BE2C (cell line): ENCODE measurements at places on chromosomes 7 and 10.

DNA sequence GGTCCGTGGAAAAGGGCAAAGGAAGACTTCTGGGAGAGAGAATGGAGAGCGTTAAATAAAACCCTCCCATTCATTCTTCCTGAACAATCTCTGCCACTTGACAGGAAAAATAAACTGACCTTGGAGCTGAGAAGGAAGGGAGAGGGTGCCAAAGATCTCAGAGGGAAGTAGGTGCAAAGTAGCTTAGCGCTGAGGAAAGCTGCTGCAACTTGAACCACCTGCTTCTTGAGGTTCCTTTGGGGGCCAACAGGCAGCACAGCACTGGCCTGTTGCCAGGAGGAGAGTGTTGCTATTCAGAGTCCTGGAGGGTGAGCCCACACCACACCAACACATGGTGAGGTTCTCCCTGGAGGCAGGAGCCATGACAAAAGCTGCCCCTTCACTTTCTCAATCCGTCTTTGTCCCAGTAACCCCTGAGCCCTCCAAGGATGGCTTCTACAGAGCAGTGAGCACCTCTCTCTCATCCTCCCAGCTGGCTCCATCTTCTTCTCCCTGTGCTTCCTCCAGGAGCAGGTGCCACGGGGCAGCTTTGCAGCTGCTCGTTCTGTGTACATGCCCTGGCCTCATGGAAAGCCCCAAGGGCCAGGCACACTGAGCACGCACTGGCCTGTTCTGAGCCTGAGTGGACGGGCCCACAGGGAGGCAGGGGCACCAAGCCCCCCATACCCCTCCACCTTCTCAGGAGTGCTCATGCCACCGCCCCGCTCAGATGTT is 101.3 kb downstream of the STRA8 start:
- no peak for DNase-seq

DNA sequence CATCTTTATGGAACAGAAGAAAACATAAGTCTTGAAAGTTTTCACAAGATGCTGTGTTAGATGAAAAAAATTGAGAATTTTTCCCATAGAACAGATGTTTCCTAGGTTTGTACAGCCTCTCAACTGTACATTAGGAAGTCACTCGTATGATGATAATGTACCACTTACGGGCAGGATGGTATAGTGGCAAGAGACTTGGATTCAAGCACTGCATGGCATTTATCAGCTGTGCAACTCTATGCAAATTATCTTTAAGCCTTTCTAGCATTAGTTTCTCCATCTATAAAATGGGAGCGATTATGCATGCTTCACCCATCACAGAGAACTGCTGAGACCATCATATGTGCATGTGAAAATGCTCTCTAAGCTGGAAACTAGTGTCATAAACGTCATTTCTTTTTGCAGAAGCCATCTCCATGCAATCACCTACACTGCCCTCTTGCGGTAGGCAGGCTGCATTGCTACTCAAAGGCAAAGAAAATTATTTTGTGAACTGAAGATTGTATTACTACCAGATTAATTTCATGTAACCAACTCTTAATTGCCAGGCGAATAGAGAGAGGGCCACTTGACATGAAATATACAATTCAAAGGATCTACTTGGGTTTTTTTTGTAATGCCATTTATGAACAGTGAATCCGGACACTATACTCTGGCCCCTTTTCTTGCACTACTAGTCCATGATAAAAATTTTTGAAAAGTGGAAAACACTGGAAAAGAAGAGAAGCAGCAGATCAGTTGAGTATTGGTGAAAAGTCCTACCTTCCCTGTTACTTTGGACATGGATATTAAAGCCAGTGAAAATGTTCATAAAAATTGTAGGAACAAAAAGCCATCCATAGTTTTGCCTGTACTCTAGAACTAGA is 102.3 kb downstream of the JAZF1 start:
- peak; percentile 47 for DNase-seq

GRCh38 chr10:109889867-109890266 is 33.4 kb downstream of the XPNPEP1 start:
- no peak for DNase-seq

- DNase-seq = no peak
These were observed 75.8 kb downstream of the JAZF1 start for GRCh38 chr7:28104811-28105210.

GRCh38 chr7:55594414-55594813 is 22.1 kb upstream of the VOPP1 start:
- no peak for DNase-seq
